Fibroblast of skin of right biceps (primary cell): ENCODE measurements at places on chromosomes 5 and 9.

DNA sequence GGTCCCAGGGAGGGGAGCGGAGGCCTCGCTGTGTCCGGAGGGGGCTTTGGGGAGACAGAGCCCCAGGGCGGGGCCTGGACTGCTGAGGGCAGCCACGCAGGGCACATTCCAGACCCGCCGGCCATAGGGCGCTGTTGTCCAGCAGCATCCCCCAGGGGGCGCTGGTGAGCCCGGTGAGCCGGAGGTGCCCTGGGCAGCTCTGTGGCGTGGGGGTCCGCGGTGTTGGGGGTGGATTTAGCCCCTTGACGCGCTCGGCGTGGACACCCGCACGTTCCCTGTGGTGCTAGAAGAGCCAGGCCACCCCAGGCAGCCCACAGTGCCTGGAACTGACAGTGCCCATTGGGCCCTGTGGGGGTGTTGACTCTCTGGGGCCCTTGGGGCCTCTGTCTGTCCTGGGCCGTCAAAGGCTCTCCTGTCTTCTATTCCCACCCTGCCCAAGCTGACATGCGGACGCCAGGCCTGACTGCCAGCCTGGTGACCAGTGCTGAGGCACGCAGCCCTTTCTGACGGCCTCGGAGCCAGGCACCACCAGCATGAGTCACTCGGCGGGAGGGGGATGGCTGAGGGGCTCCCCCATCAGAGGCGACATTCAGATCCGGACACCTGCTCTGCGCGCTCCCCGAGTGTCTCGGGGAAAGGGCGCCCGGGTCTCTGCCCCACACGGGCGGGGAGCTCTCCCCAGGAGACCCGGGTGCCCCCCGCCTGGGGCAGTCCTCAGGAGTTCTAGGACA lies 23.9 kb downstream of the TPPP start:
- peak; percentile 14 for DNase-seq

DNA sequence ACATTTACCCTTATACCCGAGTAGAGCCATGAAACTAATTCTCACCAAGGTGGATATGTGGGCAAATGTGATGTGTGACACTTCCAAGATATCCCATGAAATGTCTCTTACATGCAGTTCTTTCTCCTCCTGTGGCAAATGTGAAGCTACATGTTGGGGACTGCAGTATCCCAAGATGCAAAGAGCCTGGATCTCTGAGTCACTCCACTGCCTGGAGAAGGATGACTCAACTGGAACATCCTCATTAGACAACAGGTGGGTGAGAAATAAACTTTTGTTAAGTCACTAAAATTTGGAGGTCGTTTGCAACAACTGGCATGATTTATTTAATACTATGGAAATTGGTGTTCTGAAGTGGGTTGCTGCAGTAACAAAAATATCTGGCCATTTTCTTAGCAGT lies 36.5 kb upstream of the TENT4A start:
- DNase-seq, result peak; percentile 24

GRCh38 chr5:134450374-134450773 lies 38.7 kb upstream of the CDKN2AIPNL start:
- DNase-seq, result no peak

DNA sequence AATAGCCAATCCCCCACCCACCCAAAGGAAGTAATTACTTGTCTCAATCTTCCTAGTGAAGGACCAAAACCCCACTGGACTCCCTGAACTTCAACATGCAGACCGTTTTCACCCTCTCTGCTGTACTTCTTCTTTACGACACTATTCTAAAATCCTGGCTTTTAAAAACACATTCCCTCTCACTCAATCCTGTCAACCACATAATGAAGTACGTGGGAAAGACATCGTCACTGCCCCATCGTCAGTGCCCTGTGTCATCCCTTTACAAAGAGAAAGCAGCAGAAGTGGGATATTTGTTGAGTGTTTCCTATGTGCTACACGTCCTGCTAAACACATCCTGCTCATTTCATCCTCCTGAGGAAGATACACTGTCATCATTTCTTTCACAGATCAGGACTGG lies 54.2 kb downstream of the MAPKAP1 start:
- DNase-seq, result no peak

- no peak for DNase-seq
Observed at GRCh38 chr9:103714992-103715391, 379.1 kb upstream of the SMC2 start.

GRCh38 chr5:155728857-155729683 lies 597.9 kb upstream of the SGCD start:
- peak; percentile 80 for DNase-seq

DNA sequence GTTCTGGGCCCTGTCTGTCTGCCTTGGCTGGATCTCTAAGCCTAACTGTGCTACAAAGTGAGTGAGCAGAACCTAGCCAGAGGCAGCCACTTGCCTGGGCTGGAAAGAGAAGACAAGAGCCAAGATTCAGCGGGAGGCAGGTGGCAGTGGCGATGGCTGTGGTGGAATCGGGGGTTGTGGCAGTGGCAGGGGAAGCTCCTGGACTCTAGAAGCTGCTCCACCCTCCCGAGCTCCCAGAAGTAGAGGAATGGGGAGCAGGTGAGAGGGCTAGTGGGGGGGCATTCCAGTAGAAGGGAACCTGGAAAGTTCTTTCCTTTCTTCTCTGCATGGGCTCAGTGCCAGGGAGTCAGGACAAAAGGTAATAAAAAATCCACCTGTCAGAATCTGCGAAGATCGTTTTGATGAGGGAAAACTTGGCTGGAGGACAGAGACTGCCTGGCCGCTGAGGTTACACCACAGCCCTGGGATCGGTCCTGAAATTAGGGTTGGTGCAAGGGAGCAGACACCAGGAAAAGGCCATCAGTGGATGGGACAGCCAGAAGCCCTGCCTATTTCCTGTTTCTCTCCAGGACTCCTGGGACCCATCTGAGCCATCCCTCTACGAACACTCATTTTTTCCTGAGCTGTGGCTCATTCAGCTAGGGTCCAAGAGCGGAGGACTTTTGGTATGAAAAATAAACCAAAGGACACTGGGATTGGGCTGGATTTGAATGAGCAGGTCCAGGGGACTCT lies 1.6 kb downstream of the CRAT start:
- no peak for DNase-seq

GRCh38 chr5:145906401-145906800 lies 30.0 kb upstream of the SH3RF2 start:
- DNase-seq, result peak; percentile 53

GRCh38 chr5:59380350-59380951 lies 513.1 kb downstream of the PDE4D start:
- peak; percentile 81 for DNase-seq

DNA sequence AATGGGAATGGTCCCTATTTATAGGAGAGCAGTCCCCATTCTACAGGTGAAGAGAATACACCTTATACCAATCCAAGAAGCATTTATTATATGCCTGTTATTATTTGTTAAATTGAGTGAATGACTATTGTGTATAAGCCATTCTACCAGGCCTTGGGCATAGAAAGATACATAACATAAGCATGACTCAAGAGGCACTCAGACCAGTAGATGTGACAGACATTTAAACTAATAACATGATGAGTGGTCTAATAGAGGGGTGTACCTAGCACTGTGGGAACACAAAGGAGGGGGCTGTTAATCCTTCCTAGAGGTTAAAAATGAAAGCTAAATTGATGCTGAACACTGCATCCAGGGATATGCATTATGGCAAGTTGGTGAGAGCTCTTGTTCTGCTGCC lies 145.0 kb upstream of the TNC start:
- peak; percentile 51 for DNase-seq

DNA sequence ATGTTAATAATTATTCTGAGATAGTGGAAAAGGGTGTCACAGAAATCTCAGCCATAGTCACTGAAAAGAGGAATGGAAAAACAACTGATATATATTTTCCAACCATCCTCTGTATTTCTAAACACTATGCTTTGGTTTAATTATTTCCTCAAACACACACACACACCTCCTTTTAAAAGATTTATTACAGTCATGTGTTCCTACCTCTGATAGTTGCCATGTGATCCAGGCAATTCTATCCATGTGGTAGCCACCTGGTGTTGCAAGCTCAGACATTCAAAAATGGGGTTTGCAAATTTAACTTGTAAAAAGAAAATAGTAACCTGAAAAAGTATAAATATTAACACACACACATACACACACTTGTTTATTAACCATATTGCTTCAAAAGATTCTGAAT lies 40.0 kb upstream of the CCNG1 start:
- DNase-seq, result no peak

DNA sequence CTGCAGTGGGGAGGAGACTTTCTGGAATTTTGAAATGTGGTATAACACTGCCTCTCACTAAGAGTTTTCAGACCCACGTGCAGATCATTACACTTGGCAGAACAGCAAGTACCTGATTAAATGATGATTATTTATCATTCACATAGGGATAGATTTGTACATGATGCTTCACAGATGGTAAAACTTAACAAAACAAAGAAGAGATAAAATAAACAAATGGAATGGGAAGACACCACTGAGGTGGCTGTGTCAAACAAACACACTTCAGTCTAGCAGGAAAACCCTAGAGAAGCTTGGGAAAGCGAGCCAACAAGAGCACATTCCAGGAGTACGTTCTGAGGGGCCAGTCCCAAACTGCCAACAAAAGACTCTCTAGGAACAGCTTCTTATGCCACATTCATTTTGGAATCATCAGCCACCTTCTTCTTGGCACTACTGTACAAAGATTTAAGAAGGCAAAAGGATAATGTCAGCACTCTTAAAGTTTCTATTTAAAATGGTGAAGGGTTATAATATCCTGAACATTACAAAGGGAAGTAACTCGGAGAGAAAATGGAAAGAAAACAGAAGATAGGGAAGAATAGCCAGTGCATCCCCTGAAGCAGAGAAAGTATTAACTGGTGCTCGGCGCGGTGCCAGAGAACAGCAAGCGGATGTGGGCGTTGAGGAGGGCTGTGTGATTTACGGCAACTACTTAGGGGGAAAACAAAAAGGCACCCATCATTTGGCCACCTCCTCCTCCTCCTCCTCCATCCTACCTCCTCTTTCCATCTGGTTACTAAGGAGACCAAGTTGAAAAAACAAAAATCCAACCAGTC lies 1.6 kb downstream of the MED27 start:
- peak; percentile 71 for DNase-seq

DNA sequence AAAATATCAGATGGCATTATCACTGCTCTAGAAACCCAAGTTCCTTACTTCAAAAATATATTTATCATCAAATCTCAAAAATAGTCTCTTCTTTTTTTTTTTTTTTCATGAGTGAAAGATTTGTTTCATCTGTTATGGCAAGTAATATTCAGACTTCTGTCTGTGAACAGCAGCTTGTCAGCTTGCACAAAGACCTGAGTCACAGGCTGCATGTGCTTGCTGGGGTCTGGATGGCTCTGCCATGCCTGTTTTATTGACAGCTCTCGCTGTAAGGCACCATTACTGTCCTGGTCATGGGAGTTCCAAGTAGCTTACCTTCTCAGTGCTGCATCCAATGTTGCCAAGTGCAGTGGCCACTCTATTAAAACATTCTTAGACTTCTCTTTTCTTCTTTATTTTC lies 456.4 kb downstream of the GADD45G start:
- no peak for DNase-seq

- DNase-seq, result peak; percentile 77
Observed at GRCh38 chr5:73367650-73368049, 80.9 kb downstream of the FOXD1 start.

DNA sequence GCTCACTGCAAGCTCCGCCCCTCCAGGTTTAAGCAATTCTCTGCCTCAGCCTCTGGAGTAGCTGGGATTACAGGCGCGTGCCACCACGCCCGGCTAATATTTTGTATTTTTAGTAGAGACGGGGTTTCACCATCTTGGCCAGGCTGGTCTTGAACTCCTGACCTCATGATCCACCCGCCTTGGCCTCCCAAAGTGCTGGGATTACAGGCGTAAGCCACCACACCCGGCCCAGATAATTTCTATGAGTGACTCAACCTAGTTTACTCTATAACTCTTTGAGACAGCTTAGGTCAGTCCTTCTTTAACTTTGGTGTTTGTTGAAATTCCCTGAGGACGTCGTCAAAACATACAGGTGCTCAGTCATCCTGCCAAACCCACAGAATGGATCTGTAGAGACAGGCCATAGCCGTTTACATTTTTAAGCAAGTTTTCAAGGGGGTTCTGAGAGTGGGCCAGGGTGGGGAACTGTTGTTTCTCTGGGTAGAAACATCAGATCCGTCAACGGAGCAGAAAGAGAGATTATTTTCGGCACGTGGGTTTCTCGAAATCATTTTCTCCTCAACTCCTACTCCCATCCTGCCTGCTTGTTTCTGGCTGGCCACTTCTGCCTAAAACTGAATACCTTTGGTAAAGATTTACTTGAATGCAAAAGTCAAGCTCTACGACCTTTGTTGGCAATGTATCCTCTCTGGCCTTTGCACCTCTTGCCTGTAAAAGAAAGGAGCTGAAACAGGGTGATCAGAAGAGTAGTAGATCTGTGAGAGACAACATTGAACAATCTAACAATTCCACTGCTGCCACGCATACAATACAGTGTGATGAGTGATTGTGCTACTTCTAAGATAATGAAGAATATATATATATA lies 6.0 kb upstream of the BOD1 start:
- DNase-seq, result no peak

DNA sequence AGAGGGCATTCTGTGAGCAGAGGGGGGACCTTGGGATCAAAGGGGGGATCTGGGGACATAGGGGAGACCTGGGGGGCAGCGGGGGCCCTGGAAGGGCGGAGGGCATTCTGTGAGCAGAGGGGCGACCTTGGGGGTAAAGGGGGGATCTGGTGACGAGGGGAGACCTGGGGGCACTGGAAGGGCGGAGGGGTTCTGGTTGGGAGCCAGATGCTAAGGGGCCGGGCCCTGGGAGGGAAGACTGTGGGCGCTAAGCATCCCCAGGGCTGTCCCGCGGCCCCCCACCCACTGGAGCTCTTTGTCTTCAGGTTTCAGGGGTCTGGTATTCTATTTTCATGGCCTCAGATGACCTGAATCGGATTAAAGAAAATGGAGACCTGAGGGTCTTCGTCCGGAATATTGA lies 748 bp downstream of the LCN9 start:
- DNase-seq, result no peak

- DNase-seq, result no peak
Observed at GRCh38 chr5:113379936-113380806, 54.6 kb downstream of the TSSK1B start.

- no peak for DNase-seq
Observed at GRCh38 chr9:297104-297972, 82.7 kb downstream of the DOCK8 start.

DNA sequence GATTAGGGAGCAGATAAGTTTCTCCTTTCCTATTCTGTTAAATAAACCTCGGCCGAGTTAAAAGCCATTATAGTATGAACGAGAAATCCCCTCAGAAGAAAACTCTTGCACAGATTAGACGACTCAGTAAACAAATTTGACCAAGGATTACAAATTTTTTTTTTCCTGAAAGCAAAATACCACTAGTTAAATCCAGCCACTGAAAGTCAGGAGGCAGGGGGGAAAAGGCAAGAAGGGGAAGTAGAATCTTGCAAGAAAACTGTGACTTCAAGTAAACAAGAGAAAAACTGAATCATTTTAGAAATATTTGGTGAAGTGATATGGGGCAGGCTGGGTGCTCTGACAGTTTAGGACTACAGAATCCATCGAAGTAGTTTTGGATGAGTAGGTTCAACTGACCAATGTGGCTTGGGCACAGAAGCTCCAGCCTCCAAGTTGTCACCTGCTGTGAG lies 251.0 kb downstream of the DENND1A start:
- DNase-seq, result peak; percentile 9
